Memory B cell (primary cell): ENCODE measurements at places on chromosomes 3 and 15.

DNA sequence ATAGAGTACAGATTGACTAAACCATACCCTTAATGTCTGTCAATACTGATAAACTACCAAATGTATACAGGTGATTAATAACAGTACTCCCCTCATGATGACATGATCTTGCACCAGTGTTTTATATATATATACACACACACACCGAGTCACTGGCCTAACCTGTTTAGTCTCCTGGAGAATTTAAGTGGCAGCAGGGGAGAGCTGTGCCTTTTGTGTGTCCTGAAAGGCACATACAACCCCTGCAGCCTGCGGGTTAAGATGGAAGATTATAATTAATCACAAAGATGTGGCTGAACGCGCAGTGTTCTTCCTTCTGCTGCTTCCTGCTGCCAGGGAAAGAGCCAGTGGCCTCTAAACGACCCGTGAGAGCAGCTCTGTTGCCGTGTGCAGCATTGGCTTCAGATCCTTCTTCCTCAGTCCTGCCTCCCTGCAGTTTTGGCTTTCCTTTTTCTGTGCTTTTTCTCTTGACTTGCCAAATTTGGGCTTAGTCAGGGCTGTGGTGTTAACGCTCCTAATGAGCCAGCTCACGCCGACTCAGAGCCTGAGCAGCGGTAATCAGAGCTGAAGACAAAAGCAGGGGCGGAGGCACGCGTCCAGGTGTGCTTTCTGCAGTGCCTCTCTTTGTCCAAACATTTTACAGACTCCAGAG lies 42.5 kb upstream of the UBE3A start:
- H3K27ac ChIP-seq: no peak overlapping the region
- no peak overlapping the region for H3K4me3 ChIP-seq
- H3K27me3 ChIP-seq: no peaks in the 10 kb centered on the region
- no peaks in the 10 kb centered on the region for H3K36me3 ChIP-seq

GRCh38 chr3:177571944-177572315 lies 374.6 kb upstream of the TBL1XR1 start:
- H3K36me3 ChIP-seq: no peaks in the 10 kb centered on the region
- H3K4me3 ChIP-seq: no peak overlapping the region
- peaks cover 17% of the 10 kb centered on the region for H3K4me1 ChIP-seq
- no peak overlapping the region for H3K27ac ChIP-seq

DNA sequence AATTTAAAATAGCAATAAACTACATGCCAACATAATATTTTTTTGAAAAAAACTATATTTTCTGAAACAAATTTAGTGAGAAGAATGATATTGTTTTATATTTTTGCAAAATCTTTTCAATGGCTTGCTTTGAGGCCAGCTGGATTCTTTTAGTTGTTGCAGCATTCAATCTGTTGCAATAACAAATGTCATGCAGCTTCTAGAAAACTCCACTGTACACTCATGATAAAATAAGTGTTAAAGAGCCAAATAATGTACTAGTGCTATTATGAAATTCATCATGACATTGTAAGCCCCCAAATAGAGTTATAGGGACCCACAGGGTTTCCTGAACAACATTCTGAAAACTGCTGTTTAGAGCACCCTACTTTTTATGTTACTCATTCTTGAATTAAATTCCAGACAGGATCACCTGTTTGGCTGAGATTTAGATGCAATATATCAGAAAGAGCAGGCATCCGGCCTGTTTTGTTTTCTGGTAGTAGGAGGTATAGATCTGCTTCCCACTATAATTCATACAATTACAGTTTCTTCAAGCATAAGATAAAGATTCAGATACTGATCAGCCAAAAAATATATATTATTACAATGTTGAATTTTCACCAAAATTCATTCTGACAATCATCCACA lies 703.0 kb upstream of the ZNF385D start:
- H3K36me3 ChIP-seq: no peaks in the 10 kb centered on the region
- no peaks in the 10 kb centered on the region for H3K27me3 ChIP-seq
- H3K4me3 ChIP-seq: no peak overlapping the region

- H3K36me3 ChIP-seq: no peaks in the 10 kb centered on the region
- no peak overlapping the region for H3K27ac ChIP-seq
- no peaks in the 10 kb centered on the region for H3K4me1 ChIP-seq
- H3K27me3 ChIP-seq: no peaks in the 10 kb centered on the region
Measured at GRCh38 chr3:76293856-76294255, 508.5 kb upstream of the ZNF717 start.

GRCh38 chr3:69081583-69082262 lies 1.6 kb upstream of the UBA3 start:
- H3K27me3 ChIP-seq: no peaks in the 10 kb centered on the region
- peaks cover 40% of the 10 kb centered on the region for H3K4me1 ChIP-seq
- peak overlapping the region; percentile 47 for H3K4me3 ChIP-seq
- H3K27ac ChIP-seq: peak overlapping the region; percentile 99
